Left lung (tissue), 14 donors: ENCODE measurements at places on chromosomes 2 and 18.

DNA sequence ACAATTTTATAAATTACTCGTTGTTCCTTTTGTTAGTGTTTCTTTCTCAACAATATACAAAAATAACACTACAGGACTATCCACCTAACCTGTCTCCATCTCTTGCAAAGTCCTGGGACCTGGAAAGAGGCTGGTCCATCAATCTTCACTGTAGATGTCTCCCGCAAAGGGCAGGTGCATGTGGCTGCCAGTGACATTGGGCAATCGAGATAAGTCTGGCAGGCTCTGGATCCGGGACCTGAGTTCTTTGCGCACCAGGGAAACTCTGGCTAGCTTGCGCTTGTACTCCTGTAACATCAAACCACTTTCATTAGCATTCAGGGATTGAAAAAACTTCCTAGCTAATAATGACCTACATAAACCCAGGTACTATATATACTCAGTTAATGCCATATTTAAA is 20.5 kb downstream of the RMP24 start:
- no peak for DNase-seq

DNA sequence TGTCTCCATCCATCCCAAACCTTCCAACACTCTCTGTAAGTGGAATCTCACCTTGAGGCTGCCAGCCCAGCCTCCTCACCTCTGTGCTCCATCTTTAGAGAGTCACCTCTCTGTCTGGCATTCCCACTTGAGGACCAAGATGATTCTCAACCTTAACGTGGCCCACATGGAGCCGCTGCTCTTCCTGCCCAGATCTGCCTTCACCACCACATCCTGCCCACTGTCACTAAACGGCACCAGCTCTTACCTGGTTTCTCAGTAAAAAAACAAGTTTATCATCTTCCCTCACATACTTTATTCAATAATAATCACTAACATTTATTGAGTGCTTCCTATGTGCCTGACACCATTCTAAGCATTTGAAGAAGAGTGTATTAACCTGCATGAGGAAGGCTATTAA is 80.4 kb downstream of the NEDD4L start:
- no peak for DNase-seq

DNA sequence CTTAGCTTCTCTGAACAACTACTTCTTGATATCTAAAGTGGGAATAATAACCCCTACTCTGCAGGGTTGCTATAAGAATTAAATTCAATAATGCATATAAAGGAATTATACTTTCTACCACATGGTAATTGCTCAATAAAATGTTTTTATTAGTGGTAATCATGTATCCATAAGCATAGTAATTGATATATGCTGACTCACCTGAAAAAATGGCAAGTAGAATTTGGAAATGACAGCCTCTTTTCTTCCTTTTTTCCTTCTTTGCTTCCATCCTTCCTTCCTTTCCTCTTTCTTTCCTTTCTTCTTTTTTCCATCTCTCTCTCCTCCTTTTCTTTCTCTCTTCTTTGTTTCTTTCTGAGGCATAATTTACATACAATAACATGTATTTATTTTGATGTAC is 65.3 kb downstream of the DPP10 start:
- no peak for DNase-seq

DNA sequence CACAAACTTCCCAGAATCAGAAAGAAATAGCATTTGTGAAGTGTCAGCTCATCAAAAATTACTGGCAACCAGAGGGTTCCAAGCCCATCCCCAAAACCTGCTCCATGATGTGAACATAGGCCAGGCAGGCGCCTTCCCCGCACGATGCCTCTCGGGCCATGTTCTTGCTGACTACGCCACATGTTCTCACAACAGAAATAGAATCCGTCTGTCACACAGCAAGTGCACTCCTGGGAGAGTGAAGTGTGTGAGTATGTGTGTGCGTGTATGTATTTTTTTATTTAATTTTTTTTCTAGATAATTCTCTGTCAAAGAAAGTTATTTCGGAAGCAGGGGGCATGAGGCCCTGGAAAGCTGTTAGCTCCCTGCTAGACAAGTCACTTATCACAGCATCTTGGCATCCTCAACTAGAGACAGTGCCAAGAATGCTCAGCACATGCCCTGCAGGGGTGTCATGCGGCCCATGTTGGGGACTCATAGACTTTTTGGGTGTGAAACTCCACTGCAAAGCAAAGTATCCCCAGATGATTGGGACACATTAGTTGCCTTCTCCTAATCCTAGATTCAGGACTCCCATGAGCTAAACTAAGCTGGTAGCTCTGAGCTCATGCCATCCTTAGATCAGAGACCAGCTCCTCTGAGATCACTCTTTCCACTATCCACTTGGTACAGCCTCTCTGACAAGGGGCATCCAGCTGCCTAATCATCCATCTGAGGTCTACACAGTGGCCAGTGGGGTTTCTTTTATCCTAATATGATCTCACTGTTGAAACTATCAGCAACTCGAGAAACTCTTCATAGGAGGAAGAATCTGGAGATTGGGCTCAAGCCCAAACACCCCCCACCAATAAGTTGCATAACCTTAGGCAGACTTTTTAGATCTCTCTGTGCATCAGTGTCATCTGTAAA is 53.2 kb upstream of the CYRIA start:
- peak; percentile 24 for DNase-seq

- no peak for DNase-seq
Observed at GRCh38 chr2:38497670-38498037, 105.1 kb downstream of the HNRNPLL start.

- no peak for DNase-seq
Observed at GRCh38 chr2:34729845-34730244, 1130.7 kb upstream of the FAM98A start.
